ENCODE measurements at places on chromosomes 2 and 18.

DNA sequence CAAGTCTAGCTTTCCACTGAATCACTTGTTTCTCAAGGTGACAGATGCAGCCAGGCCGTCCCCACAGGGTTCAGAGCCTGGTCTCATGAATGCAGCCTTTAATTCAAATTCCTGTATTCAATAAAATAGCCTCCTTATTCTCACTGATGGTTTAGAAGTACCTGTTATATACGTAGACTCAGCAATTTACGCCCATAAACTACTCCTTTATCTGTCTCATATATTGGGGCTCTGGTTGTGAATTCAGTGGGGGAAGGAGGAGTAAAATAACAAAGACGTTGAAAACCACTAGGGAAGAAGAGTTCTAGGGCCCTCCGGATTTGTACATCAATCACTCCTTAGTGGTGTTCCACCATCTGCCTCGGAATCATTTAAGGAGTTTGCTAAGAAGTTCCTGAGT lies 1.7 kb downstream of the OBSL1 start:
- DNase-seq, result no peak

DNA sequence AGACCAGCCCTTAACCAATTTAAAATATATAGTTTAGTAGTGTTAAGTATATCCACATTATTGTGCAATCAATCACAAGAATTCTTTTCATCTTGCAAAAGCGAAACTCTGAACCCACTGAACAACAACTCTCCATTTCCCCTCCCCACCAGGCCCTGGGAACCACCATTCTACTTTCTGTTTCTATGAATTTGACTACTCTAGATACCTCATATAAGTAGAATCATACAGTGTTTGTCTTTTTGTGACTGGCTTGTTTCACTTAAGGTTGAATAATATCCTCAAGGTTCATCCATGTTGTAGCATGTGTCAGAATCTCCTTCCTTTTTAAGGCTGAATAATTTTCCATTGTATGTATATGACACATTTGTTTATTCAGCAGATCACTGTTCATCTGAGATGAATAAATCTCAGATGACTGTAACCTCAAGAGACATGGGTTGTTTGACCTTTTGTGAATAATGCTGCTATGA lies 8.1 kb upstream of the SOS1 start:
- no peak for DNase-seq

GRCh38 chr2:37648331-37649011 lies 23.0 kb downstream of the CDC42EP3 start:
- DNase-seq, result peak; percentile 18

- DNase-seq, result no peak
Observed at GRCh38 chr2:47996808-47997207, 90.5 kb upstream of the FBXO11 start.

GRCh38 chr2:12824351-12824777 lies 107.6 kb downstream of the TRIB2 start:
- DNase-seq, result no peak

GRCh38 chr2:38685116-38685735 lies 19.3 kb downstream of the GALM start:
- DNase-seq, result no peak

DNA sequence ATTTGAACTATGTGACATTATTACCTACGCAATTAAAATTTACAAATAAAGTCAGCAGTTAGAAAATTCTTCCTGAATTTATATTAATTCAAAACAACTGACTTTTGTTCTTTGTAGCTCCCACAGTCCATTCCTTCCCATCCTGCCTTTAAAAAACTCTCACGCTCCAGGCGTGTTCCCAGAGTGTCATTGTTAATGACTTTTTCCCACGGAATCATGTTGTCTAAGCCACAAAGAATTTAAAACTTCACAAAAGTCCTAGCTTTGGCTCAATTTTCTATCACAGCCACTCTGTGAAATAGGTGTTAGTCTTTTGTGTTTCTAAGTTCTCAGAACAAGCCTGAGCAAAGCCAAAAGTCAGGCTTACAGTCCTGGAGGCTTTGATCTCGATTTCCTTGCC lies 26.5 kb downstream of the SLC1A4 start:
- no peak for DNase-seq

DNA sequence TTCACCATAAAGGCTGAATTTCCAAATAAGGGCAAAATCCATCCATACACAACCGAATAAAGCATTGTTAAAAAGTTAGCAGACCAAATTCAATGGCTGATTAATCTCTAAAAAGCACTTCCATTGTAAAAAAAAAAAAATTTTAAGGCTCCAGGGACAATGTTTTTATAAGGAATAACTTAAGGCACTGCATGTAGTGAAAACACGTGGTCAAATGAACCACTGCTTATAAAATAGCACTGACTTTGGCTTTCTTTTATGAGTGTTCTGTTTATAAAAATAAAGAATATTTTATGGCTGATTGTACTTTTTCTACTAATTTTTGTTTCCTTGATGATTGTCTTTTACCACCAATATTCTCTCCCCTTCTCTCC lies 409.3 kb upstream of the KCNH7 start:
- DNase-seq, result no peak

GRCh38 chr2:142756430-142756829 lies 121.0 kb upstream of the KYNU start:
- no peak for DNase-seq

DNA sequence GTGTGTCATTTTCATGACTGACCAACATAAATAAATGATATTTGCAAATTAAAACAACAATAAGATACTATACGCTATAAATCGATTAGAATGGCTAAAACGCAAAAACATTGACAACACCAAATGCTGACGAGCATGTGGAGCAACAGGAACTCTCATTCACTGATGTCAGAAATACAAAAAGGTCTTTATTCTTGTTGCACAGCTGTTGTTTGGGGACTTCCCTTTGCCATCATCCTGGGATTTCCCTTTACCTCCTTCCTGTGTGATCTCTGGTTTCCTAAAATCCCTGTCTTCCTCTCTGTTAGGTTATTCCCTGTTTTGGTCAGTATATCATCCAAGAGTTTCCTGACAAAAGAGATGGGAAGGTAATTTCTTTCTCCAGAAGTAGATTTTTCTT lies 66.0 kb downstream of the NOL10 start:
- DNase-seq, result no peak

DNA sequence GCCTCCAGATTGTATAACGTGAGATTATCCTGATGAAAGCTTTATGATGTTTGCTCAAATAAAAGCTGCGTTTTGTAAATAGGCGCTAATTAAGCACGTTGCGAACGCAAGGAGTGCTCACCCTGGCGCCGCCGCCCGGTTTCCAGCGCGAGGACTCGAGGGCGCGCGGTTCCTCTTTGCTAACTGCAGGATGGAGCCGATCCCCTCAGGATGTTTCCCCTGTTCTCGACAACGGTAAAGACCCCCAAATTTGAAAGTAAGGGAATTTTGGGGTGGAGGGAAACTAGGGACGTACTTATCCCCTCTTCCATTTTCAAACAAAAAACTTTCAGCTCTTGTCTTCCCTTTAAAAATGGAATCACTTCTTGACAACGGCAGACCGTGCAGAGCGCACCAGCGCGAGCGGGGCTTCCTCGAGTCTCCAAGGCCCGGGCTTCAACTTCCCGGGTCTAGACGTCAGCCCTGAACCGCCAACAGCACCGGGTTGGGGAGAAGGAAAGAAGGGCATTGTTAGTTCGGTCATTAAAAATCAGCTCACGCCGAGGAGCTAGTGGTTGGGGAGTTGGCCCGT lies 1.1 kb upstream of the GBX2 start:
- DNase-seq, result no peak

GRCh38 chr2:145558617-145559350 lies 1038.9 kb upstream of the ZEB2 start:
- no peak for DNase-seq

DNA sequence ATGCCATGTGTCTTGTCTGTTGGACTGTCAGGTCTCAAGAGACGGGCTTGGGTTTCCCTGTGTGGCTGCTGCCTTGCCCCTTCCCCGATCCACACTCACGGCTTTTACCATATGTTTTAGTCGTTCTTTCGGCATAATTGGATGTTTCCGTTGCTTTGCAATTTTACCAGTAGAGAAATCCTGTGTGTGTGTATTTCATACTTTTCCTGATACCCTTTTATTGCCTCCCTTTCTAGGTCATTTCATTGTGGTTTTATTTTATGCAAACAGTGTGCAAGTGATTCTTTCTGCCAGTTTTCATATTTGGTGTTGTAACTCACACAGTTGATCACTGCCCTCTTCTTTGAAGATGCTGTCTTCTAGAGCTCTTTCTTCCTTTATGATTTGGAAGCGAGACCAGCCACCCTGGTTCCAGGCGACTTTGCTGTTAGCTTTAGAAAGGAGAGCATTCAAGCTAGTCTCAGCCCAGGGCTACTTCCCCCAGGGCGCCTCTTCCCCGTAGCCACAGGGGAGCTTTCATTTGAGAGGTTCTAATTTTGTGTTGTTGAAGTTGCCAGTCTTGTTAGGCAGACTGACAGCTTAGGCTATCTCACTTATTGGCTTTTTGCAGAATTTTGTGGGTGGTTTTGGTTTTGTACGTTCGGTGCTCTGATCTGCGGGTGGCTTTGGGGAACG lies 17.0 kb downstream of the SH3BP4 start:
- no peak for DNase-seq

GRCh38 chr2:112733456-112733855 lies 12.6 kb downstream of the NT5DC4 start:
- no peak for DNase-seq

- DNase-seq, result no peak
Observed at GRCh38 chr2:190182071-190182524, 119.6 kb upstream of the MSTN start.

- no peak for DNase-seq
Observed at GRCh38 chr2:8491296-8492027, 190.4 kb upstream of the ID2 start.

DNA sequence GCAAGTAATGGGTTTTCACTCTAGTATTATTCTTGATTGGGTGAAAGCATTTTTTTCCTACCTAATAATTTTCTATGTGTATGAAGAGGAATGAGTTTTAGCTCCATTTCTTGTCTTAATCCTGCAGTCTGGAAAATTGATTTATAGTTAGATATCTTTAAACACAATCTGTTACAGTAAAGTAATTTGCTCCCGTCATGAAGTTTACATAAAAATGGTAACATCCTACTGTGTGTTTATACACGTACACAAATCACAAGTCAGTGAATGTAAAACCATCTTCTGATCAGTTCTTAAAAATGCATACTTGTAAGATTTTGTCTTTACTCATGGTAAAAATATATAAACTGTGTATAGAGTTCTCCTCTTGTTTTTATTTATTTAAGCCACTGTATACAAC lies 51.1 kb downstream of the MAP2 start:
- DNase-seq, result no peak

GRCh38 chr2:176174824-176175708 lies 13.4 kb upstream of the HOXD1 start:
- no peak for DNase-seq

- peak; percentile 93 for DNase-seq
Observed at GRCh38 chr2:240566203-240567136, 1.8 kb upstream of the RNPEPL1 start.

- no peak for DNase-seq
Observed at GRCh38 chr2:24512831-24513230, 21.8 kb downstream of the NCOA1 start.

DNA sequence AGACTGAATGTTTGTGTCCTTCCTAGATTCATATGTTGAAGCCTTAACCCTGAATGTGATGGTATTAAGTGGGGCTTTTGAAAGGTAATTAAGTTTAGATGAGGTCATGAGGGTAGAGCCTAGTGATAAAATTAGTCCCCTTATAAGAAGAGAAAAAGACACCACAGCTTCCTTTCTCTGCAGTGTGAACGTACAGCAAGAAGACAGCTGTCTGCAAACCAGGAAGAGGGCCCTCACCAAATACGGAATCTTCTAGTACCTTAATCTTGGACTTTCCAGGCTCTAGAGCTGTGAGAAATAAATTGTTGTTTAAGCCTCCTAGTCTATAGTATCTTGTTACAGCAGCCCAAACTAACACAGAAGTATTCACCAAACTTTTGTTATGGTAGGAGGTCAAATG lies 57.1 kb upstream of the CYTIP start:
- no peak for DNase-seq

- DNase-seq, result no peak
Observed at GRCh38 chr2:2142345-2142744, 188.7 kb downstream of the MYT1L start.

DNA sequence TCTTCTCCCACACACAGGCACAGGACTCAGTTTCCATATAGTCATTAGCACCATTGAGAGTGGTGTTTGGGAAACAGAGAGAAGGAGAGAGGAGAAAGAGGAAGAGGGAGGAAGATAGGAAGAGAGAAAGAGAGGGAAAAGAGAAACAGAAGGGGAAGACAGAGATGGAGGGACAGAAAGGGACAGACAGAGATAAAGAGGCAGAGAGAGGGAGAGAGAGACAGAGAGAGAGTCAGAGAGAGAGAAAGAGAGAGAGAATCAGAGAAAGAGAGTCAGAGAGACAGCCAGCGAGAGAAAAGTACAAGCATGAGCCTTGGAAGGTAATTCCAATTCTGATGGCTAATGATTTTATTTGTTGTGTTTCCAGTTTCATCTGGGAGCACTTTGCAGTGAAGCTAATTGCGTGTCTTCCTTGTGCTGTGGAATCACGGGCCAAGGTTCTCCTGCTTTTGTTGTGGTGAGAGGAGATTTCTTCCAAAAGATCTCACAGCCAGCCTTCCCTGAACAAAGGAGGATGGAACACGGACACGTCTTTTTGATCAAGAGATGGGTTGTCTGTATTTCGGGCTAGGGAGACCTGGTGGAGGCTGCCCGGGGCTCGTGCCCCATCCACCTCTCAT lies 153.6 kb upstream of the TWIST2 start:
- DNase-seq, result no peak

DNA sequence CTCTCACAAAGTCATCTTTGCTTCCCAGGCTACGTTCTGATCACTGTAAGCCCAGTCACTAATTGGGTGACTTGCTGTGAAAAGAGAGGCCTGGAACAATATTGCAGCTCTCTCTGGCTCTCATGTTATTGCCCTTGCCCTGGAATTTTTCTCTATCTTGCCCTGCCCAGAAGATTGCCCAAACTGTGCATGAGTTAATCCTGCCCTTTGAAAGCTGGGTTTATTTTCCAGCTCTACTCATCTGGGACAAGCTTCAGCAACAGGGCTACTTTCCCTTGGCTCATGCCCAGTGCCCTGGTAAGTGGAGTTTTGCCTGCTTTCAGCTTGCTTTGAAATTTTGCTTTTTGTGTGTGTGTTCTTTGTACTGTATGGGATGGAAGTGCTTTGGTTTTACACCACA lies 6.9 kb upstream of the EHBP1 start:
- DNase-seq, result no peak

GRCh38 chr2:142918624-142919023 lies 41.2 kb downstream of the KYNU start:
- no peak for DNase-seq

- no peak for DNase-seq
Observed at GRCh38 chr18:62384068-62384467, 59.0 kb downstream of the TNFRSF11A start.

GRCh38 chr2:153557211-153557610 lies 78.6 kb upstream of the RPRM start:
- no peak for DNase-seq

Data from activated gamma-delta T cell (primary cell).